ENCODE measurements at places on chromosomes 16 and 17.
A peak's percentile ranks its signal among the peaks of the same experiment; 100 is the strongest.

DNA sequence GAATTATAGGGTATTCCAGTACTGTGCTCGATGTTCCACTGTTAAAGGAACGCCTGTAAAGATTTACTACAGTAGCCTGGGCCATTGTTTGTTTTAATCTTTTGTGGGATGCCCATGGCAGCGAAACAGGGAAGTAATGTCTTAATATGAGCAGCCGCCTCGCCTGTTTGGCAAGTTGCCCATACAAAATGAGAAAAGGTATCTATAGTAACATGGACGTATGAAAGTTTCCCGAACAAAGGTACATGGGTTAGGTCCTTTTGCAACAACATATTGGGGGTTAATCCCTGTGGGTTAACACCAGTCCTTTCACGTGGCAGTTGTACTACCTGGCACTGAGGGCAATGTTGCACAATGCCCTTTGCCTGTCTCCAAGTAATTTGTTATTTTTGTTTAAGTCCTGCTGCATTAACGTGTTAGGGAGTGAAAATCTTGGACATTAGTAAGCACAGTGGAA lies 21.1 kb upstream of the TMC5 start:
- no peak for DNase-seq

DNA sequence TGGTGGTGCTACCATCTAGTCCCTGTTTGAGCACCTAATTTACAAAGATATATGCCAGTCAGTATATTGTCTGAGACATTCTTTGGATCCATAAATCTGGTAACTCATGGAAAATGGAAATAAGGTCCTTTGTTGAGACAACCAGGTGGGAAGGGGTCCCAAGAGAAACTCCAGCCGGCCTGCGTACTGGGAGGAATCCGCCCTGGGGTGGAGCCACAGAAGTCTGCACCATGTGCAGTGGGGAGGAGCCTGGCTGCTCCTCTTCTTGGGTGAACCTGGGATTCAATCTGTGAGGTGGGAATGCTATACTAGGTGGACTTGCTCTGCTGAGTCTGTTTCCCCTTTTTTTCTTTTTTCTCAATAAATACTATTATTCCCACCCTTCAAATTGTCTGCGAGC lies 339.2 kb upstream of the TNRC6C start:
- no peak for DNase-seq

GRCh38 chr16:89161763-89162713 lies 9.5 kb upstream of the CDH15 start:
- no peak for DNase-seq

DNA sequence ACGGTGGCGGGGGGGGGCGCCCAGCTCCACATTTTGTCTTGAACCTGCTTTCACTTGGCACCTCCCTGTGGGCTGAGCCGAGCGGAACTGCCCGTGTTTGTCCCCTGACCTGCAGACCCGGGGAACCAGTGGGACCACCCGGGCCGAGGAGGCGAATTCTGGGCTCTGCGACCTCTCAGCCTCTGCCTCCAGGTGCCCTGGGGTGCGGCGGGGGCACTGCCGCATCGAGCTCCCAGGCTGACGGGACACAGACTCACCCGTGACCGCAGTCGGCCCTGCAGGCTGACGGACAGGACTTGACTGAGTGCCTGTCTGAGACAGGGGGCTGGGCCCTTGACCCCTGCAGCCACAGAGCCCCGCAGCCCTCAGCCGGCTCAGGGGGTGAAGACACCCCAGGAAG lies 11.1 kb upstream of the C1QTNF8 start:
- DNase-seq: no peak

- DNase-seq: no peak
Measured at GRCh38 chr17:77266213-77266612, 125.4 kb downstream of the SEC14L1 start.

DNA sequence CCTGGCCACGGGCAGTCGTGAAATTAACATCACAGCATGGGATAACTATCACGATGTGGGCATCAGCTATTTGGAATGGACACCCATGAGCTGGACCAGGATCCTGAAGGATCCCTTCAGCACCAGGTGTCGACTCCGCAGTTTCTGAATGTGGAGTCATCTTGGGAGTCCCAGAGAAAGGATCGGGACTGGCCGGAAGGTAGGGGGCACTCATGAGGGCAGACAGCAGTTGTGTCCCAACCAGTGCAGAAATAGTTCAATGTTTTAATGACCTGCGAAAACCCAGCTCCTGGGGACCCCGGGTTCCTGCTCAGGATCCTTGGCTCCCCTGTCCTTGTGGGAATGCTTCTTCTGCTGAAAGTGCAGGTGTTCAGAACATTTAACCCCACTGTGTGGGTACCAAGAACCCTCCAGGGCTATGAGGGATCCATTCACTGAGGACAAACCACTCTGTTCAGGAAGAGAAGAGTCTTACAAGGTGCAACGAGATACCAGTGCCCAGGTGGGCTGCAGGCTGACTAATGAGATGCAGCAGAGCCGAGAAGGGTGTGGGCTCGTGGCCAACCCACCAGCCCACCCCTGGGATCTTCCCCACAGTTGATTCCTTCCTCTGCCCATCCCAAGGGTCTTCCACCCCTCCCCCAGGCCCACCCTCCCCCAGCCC lies 154.8 kb downstream of the SALL1 start:
- no peak for DNase-seq

DNA sequence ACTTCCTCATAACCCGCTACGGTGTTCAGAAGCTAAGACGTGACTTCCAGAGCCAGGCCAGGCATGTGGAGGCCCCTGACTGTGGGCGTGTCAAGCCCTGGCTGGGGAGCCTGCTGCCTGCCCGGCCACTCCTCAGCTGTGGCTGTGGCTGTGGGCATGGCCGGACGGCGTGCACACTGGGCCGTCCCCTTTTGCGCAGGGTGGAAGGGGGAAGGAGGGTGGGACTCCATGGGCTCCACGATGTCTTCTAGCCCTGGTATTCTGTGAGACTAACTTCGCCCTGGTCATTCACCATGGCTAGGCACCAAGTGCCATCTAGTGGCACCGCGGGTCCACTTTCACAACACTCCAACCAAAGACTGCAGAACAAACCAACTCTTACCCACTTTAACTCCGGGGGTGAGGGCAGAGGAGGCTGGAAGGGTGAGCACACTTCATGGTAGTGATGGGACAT lies 67.9 kb downstream of the N4BP1 start:
- DNase-seq: peak; percentile 44

DNA sequence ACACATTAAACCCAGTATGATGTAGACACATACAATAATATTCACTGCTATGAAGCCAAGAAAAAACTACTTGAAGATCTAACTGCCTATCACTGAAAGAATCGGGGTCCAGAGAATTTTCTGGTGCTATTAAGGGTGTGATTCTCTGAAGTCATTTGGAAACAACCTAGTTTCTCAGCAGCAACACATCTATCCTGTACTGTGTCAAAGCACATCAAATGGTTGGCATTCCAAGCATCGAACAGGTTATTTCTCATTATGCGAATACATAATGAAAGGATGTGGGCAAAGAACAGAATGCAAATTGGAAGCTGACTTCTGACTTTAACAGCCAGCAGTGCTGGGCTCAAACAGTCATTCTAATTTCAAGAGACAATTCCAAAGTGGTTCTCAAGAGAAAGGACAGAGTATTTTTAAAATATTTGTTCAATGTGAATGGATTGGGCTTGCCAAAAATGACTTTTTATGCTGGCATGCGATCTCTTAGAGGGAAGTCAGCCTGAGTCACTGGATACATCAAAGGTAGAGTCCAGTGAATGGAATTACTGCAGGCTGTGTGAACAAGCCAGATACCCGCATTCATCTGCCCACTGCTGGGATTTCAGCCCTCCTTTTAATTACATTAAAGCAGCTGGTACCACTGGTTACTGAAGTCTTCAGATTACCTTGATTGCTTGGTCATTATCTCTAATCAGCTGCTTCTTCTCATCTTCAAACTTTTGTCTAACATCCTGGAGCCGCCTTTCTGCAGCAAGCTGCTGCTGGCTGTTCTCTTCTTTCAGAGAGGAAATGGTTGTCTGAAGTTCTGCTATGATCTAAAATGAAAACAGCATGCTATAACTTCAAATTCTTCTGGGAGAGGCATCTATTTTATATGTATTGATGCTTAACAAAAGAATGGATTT lies 181.2 kb upstream of the AXIN2 start:
- no peak for DNase-seq

DNA sequence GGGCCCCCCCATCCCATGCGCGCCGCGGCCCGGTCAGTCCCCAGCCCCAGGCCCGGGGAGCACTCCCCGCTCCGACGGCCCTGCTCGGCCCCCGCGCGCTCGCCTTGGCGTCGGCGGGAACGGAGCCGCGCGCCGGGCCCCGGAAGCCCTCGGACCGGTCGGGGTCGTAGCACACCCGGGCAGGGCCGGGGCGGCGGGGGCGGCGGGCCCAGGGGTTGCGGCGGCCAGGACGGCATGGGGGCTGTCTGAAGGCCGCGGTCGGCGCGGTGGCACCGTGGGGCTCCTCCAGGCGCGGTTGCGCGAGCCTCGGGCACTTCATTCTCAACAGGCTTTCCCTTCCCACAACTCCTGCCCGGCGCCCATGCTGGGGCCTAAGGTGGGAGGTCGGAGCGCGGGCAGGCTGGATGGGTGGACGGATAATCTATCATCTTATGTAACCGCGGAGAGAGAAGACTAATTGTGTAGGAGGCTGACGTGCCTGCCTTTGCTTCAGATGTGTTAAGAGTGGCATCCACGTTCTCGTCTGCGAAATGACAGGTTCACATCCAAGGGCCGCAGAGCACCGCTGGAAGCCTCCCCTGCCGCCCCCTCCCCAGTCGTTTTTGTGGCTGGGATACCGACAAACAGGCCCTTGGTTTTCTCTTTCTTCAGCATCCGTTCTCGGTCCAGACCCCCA lies 708 bp downstream of the BAIAP2 start:
- no peak for DNase-seq

DNA sequence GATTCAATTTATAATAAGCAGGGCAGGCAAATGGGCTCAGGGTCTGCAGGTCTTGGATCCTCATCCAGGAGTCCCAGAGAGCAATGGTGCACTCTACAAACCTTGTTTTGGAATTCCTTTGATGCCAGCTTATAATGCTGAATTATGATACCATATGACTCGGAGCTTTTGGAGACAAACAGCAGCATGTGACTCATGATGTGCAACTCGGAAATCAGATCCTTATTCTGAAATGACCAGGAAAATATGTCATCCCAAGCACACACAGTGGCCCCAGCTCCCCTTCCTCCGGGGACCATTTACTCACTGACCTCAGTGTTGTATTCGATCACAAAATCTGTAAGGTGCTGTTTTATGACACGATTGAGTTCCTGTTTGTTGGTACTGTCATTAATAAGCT lies 20.2 kb upstream of the UMOD start:
- no peak for DNase-seq

GRCh38 chr17:77475016-77475976 lies 334.5 kb downstream of the SEC14L1 start:
- DNase-seq: peak; percentile 65

DNA sequence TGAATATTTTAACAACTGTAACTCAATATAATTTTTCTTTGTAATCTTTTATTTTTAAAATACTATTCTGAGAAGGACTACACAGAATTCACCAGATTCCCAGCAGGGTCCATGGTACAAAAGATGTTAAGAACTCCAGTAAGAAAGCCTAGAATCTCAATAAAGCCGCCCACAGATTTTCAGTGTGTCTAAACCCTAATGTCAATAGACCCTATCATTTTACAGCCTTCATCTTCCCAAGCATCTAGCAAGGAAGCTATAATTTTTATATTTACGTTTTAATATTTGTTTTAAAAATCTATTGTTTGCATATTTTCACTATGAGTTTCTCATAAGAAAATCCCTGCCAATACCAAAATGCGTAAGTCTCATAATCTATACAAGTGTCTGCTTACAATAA lies 148.5 kb downstream of the CEP112 start:
- no peak for DNase-seq

All from CD4-positive, alpha-beta T cell (primary cell).